NCI-H1694 (cell line): ENCODE measurements at places on chromosomes 2 and 18.
A peak's percentile ranks its signal among the peaks of the same experiment; 100 is the strongest.

GRCh38 chr2:54330926-54331835, 75.2 kb upstream of the TSPYL6 start:
- DNase-seq, result no peak

DNA sequence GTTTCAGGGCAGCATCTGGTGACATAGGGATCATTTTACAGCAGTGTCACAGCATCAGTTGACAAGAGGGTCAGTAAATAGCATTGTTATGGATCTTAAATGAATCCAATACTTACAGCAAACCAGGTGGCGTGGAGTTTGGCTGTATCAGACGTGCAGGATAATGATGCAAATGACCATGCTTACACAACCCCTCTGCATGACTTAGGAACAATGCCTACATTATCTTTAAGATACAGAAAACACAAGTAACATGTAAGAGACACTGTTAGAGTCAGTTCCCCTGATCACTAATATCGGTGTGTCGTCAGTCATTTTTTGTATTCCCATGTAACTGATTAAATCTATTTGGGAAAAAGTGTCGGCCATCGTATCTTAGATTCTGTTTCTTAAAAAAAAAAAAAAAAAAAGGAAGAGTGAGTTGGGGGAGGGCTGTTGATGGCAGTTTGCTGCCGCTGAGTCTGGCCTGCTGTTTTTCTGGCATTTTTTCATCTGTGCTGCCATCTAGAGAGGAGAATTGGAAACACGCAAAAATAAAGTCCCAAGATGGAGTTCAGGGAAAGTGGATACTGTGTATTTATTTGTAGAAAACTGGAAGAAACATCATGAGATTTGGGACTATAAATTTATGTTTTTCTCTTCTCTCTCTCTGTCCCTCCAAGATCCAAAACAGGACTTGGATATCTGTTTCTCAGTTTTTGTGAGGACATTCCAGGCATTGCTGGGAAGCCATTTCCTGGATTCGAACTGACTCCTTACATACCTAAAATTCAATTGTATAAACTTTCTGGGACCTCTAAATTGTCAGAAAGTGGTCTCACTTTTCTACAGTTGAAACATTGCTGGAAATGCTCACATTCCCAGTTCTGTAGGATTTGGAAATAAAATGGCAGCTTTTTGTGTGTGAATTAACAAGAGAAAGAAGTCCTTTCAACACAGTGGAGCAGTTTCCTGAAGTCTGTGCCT, 60.3 kb upstream of the AGPS start:
- DNase-seq, result peak; percentile 47

DNA sequence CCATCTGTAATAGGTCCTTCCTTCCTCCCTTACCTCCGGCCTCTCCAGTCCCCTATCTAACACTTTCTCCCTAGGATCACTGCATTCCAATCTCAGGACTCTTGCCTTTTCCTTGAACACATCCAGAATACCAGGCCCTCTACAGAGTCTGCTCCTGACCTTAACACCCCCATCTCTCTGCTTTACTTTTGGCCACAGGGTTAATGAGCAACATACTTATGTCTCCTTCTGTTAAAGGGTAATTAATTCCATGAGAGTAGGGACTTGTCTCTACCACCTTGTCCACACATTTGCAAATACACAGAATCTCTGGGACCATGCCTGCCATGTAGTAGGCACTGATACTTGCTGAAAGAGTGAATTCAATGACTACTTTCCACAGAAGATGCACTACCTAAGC, 94.9 kb downstream of the COBLL1 start:
- DNase-seq, result no peak

DNA sequence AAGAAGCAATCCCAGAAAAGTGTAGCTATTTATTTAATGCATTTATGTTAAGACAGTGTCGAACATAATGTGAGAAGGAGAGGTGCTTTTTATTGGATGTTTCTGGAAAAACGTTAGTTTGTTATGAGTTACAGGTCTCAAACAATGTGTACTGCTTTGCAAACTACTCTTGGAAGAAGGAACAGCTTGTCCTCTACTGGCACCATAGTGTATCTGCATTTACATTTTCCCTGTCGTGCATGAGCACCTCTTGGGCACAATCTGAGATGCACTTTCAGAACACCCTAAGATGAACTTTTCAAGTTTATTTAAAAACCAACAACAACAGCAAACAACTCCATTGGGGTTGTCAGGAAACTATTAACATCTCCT, 22.8 kb downstream of the CCNYL1 start:
- no peak for DNase-seq

DNA sequence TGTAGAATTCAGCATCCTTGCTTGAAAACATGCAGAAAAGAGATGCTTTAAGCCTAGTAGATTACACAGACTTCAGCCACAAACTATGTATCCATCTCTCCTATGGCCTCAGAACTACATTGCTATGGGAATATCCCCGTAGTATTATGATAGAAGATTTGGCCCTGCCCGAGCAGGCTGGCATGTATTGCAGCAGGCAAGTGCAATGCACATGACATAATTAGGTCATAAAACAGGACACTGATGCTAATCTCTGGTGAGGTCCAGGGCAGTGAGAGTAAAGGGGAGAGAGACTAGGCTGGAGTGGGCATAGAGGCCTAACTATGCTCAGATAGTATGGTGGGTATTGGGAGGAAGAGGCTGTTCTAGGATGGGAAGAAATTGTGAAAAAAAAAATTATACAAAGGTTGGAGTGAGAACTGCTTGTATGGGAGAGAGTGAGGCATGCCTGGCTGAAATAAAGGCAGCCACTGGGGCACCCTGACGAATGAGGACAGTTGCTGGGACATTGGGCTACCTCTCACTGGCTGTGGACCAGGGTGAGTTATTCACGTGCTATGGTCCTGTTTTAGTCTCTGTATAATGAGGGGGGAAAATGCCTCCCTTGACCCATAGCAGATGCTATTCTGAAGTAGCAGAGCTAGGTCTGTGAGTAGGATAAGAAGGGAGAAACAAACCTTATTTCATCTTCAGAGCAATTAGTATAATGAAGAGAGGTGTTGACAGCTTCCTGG, 1.6 kb upstream of the PLA2R1 start:
- no peak for DNase-seq

DNA sequence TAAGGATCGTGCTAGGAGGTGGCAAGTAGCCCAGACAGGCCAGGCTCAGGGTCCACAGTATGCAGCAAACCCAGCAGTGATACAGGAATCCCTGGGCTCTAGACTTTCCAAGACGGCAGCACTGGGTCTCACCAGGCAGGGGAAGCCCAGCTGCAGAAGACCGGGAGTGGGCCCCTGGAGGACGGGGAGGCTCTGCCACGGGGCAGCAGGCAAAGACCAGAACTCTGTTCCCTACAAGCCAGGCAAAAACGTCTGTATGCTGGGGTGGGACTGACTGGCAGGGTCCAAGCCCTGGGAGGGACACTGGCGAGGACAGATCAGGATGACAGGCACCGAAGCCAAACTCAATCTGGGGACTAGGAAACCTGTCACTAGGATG, 98.9 kb upstream of the SEC11C start:
- DNase-seq, result no peak

GRCh38 chr2:129585760-129586159, 393.7 kb upstream of the RAB6C start:
- DNase-seq, result no peak

DNA sequence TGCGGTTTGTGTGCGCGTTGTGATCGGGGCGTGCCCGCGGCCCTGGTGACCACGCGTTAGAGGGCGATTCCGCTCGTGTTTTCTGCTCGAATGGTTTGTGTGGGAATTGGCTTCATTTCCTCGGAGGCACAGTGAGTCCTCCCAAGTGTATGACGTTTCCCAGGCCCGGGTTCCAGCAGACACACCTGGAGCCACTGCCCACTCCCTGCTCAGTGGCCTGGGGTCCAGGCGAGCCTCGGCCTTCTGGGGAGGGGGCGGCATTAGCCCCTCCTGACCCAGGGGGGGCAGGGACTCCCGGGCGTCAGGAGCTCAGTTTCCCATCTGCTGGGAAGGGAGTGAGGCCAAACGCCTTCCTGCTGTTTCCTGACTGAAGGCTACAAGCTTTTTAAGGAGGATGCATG, 92.1 kb downstream of the NFATC1 start:
- no peak for DNase-seq

DNA sequence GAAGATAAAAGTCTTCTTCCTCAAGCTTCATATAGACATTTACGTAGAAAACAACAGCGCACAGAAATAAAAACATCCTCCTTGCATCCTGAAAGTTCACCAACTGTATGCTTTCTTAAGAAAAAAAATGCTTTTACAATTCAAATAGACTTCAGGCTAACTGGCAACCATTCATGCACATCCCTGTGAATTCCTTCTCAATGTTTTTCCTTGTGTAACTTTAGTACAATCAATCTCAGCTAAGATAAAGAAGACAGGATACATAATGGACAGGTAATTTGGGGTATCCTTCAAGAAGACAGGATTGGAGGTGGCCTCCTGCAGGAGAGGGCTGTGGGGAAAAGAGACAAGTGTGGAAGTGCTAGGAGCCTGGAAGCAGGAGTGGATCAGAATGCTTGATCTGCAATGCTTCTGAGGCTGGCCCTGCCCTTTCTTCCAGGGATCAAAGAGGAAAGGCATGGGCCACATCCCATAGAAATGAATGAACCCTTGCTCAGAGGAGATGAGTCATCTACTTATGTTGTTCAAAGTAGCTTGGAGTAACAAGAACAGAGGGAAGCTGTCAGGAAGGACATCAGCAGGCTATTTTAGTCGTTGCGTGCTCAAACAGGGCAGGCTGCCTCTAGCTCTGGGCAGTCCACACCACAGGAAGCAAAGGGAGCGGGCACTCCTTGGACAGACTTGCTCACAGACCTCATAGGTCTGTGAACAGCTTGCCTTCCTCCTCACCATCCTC, 126.6 kb downstream of the TMEM131 start:
- no peak for DNase-seq

GRCh38 chr2:200873560-200873959, 9.1 kb upstream of the CLK1 start:
- DNase-seq, result no peak

DNA sequence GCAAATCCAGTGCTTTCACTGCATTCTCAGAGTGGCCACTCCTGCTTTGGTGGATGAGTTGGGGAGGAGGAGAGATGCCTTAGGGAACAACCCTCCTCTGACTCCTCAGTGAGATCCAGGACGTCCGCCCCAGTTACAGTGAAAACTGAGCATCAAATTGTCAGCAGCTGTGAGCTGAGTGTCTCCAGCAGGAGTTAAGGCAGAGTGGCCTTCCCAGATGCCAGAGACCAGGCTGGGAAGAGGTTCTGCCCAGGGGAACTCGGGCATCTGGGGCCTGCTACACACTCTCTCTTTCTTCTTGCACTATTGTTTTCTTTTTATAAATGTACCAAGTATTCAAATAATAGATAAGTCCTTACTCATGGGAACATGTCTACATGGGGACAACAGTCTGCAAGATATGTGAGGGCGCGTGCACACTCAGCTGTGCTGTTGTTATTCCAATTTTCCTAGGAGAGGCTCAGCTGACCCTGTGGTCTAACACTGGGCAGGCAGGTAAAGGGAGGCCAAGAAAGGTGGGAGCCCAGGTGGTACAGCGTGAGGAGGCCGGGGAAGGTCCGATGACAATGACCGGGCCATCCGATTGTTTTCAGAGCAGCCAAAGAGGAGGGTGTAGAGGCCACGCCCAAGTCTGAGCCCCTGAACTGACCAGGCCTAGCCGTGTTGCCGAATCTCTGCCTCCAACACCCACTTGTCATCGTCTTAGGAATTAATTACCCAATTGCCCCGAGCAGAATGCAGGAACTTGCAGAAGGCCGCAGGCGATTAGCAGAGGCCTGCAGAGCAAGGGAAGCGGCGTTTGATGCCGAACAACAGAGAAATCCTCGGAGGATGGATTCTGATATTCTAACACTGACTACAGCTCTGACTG, 166.9 kb downstream of the ANAPC1 start:
- no peak for DNase-seq

- DNase-seq, result no peak
Observed at GRCh38 chr2:46179037-46179621, 118.1 kb upstream of the EPAS1 start.

DNA sequence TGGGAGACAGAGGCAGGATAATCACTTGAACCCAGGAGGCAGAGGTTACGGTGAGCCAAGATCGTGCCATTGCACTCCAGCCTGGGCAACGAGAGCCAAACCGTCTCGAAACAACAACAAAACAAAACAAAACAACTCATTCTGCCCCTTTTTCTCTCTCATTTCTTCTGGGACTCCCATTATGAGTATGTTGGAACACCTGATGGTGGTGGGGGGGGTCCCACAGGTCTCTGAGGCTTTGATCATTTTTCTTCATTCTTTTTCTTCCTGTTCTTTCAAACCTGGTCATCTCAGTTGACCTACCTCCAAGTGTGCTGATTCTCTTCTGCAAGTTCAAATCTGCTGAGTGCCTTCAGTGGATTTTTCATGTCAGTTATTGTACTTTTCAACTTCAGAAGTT, 8.2 kb upstream of the FAM161A start:
- no peak for DNase-seq

DNA sequence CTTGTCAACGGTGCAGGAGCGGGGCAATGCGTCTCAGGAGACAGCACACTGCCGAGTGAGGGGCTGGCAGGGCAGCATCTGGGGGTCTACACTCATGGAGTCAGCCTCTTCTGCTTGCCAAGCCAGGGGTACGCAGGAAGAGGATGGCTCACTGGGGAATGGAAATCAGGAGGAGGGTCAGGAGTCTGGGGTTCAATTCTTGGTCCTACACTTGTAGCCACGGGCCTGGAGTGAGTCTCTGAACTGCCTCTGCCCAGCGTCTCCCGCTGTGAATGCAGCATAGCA, 70.0 kb downstream of the CAPN13 start:
- DNase-seq, result no peak

- DNase-seq, result no peak
Observed at GRCh38 chr2:174326161-174327020, 8.4 kb upstream of the SP9 start.

GRCh38 chr2:135174810-135175093, 122.7 kb downstream of the RAB3GAP1 start:
- no peak for DNase-seq

DNA sequence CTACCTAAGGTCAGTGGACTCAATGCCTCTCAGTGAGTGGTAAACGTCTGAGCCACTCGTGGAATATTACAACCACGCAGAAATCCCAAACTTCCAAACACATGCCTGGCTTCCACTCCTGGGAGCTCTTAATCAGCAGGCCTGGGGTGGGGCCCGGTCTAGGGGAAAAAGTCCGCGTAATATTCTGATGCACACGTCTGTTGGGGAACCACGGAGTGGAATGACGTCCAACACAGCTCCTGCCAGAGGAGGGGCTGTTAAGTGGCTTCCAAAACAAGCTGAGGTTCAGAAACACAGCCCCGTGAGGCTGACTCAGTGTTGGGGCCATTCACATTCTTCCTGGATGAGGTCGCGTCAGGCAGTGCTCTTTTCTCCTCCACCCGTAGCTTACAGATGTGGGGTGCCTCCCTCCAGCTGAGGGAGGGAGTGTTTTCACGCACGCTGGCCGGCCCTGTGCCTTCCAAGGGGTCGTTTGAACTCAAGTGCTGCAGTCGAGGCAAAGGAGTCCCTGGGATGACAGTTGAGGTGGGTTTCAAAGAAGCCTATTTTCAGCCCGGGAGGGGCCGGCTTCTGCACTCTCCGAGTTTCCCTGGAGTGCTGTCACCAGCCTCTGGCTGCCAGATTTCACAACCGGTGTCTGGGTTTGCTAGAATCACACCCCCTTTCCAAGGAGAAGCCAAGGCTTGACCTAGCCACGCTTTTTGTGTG, 73.1 kb downstream of the ACKR3 start:
- no peak for DNase-seq
